ENCODE measurements at places on chromosomes 11 and 22. TPM values are rescaled to one million over a fixed set of nuclear protein-coding genes. Genes with fewer than 3 reads are reported as not detected.

ANO1 gene
- not detected for total RNA-seq

CXCR5 gene
- total RNA-seq: not detected

DNA sequence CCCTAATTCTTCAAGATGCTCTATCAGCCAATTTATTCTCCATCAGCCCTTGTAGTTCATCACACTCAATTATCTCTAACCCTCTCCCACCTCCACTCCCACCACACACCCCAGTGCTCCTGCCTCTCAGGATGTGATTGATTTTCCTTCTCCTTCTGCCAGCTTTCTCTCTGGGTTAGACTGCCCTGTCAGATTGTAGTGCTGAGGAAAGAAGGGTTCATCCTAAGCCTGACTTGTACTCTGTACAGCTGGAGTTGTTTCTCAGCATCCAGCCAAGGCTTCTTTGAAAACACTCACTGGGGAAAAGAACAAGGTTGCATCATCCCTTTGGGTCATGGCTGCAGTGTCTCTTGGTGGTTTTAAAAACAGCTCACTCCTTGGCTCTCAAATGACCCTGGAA is 61.2 kb downstream of the CECR2 start:
- no peak overlapping the region for H3K27ac ChIP-seq
- DNase-seq: no peak
- no peak overlapping the region for H3K4me3 ChIP-seq

GAS2 gene
- 1.1 TPM for total RNA-seq

- no peaks in the 10 kb centered on the region for H3K36me3 ChIP-seq
- H3K4me1 ChIP-seq: peaks cover 10% of the 10 kb centered on the region
- H3K27me3 ChIP-seq: peaks cover 9% of the 10 kb centered on the region
- DNase-seq: peak; percentile 24
- no peak overlapping the region for H3K27ac ChIP-seq
Observed at GRCh38 chr11:119721129-119722120, 7.6 kb downstream of the NECTIN1 start.

UPB1 gene
- total RNA-seq: not detected

FAM76B gene
- total RNA-seq: 7.8 TPM

DNA sequence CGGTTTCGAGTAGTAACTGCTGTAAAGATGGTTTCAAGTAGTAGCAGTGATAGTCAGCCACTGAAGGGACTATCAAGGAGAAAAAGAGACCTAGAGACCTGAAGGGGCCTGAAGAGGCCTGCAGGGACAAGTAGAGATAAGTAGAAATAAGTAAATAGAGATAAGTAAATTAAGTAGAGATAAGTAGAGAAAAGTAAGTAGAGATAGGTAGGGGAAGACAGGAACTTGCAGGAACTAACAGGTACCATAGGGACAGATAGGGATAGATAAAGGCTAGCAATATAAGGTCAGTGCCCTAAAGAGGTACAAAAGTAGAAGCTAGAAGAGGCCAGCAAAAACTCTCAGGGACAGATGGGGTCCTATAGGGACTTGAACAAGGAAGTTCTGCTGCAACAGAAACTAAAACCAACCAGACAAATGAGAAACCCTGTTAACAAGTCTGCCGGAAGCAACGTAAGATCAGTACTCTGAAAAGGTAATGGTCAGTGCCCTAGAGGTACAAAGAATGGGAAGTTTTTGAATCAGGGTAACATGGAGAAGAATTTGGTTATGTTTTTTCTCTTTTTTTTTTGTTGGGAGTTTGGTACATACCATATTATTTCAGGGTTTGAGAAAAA is 9.6 kb upstream of the SC5D start:
- no peak overlapping the region for H3K4me3 ChIP-seq
- no peaks in the 10 kb centered on the region for H3K36me3 ChIP-seq
- H3K27ac ChIP-seq: no peak overlapping the region
- H3K4me1 ChIP-seq: no peaks in the 10 kb centered on the region
- H3K27me3 ChIP-seq: peaks cover 37% of the 10 kb centered on the region
- no peak for DNase-seq
